Activated CD4-positive, CD25-positive, alpha-beta regulatory T cell treated with anti-CD3 and anti-CD28 coated beads, Interleukin-2, amount 50 U/mL, for 72 hours (primary cell): ENCODE measurements at places on chromosomes 5 and 9.
A peak's percentile ranks its signal among the peaks of the same experiment; 100 is the strongest.

- no peak for DNase-seq
Observed at GRCh38 chr9:94525396-94526035, 29.4 kb upstream of the PCAT7 start.

DNA sequence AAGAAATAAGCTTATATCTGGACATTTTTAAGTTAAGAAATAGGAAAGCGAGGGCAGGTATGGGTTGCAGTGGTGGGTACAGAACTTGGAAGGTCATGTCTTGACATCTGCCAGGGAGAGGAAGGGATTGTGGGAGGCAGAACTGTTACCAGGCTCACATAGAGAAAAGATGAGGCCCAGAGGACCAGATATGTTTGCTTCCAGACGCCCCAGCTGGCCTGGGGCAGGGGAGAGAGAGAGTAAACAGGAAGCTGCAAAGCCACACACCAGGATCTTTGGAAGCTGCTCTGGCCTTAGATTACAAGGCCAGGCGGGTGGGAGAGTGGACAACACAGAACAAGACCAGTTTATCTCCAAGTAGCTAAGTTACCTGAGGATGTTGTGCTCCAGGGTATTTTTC is 71.2 kb downstream of the MARCHF11 start:
- DNase-seq = no peak

DNA sequence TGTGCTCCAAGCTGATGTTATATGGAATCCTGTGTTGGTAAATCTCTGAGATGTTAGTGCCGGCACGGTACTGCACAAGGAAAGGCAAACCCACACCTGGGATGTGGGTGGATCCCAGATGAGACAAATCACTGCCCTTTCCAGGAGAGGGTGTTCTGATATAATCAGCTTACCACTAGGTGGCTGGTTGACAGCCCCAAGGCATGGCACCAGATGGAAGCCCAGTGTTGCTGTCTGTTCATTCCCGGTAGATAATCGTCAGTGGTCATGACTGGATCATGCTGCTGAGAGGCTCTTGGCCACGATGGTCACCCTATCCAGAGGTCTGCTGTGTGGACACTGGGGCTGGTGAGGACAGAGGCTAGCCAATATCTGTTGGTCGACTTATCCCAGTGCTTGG is 184.0 kb downstream of the CACNA1B start:
- DNase-seq = no peak

- DNase-seq = no peak
Observed at GRCh38 chr5:131513780-131514179, 121.2 kb downstream of the RAPGEF6 start.

DNA sequence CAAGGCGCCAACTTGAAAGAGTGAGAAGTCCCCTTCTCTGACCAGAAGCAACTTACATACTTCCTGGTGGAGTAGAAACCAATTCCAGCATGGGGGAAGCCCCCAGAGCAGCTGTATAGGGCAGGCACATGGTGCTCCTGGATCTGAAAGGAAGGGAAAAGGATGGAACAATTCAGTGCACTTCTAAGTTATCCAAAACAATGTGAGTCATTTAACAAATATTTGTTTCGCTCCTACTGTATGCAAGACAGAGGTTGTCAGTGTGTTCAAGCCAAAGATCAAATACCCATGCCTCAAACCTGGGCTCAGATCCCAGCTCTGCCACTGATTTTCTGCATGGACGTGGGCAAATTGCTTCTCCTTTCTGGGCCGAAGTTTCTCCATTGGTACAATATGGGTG is 67.1 kb downstream of the LHX2 start:
- DNase-seq = no peak

DNA sequence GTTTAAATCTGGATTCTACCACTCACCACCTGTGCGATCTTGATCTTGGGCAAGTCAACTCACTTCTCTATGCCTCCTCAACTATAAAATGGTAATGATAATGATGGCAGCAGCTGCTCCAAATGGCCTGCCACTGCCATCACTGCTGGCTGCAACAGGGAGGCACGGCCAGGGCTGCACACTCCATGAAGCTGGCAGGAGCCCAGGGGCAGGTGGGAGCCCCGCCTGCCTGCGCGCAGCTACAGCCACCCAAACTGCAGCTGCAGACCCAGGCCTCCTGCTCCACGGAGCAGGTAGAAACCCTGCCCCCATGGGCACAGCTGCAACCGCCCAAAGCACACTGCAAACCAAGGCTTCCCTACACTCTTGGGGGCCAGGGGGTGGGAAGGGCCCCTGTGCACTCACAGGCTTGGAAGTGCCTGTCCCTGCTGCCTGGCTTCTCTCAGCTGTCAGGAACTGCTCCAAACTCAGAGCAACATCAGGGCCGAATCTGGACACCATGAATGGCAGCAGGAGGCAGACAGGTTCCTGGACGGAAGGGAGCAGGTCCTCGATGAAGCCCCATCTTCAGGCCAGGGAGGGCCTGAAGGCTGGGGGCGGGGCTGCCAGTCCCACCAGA is 57.6 kb downstream of the PRELID2 start:
- no peak for DNase-seq

GRCh38 chr5:38853753-38854470 is 8.1 kb downstream of the OSMR start:
- no peak for DNase-seq

GRCh38 chr5:173454361-173454735 is 126.1 kb upstream of the STC2 start:
- no peak for DNase-seq

DNA sequence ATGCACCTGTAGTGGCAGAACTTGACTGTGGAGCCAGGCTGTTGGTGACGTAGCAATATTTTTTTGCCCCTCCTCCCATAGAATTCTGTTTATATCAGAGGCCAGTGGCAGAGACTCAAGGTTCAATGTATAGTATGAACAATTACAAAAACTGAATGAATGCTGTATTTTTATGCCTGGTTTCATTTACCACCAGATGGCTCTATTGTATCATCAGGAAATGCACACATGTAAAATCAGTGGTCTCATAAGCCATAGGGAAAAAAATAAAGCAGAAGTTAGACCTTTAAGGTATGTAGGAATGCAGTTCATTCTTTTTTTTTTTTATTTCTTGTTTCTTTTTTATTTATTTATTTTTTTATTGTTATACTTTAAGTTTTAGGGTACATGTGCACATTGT is 43.6 kb downstream of the CCDC192 start:
- no peak for DNase-seq

DNA sequence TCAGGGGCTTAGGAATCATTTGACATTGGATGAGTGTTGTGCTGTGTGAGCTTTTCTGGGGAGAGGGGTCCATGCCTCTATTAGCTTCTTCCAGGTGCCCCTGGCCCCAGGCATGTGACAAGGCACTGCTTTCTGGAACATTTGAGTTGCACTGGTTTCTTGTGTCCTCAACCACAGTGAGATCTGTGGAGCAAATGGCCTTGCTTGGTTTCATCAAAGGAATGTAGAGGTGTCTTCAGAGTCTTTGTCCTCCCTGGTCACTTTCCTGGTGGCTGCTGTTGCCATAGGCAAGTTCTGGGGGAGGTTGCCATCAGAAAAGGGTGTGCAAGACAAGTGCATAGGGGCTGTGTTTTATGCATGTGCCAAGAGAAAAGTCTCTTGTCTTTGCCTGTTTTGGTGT is 157.5 kb downstream of the MACROH2A1 start:
- DNase-seq = peak; percentile 1

DNA sequence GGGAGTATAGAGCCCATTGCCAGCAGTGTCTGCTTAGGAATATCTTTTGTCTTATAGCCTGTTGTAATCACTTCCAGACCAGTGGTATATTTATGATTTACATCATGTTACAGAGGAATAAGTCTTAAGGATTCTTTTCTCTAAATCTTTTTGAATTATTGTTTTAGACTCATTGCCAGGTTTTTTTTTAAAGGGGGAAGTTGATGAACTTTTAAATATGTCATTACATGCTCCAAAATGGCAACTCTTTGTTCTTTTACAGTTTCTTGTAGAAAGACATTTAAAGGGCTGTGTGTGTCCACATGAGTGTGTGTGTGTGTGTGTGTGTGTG is 59.4 kb upstream of the NFIB start:
- DNase-seq = no peak

- DNase-seq = no peak
Observed at GRCh38 chr9:96441798-96442445, 8.0 kb upstream of the HABP4 start.

GRCh38 chr5:17738446-17738845 is 104.2 kb downstream of the TAF11L14 start:
- no peak for DNase-seq

GRCh38 chr9:34311499-34312185 is 17.4 kb downstream of the KIF24 start:
- DNase-seq = no peak

DNA sequence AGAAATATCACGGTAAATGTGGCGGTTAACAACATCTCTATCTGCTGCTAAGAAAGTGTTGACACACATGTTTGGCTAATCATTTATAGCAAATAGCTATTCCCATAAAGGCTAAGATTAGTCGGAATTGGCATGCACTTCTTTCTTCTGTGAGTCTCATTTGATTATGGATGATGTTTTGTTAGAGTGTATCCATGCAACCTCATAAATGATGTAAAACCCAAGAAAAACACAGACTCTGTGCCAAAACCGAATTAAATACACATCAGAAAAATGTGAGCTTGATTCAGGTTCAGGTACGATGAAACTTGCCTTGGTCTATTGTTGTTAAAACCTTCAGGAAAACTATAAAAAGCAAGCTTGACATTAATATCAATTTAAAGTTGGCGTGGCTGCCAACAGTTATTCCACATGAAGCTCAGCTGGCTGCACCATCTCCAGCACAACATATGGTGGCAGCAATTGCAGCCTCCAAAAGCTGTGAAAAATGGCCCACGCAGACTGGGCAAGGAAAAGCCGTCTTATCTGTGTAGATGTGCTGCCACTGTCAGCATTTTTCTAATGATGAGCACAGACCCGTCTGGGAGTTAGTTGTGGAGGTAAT is 41.1 kb upstream of the ICE1 start:
- DNase-seq = no peak

- DNase-seq = no peak
Observed at GRCh38 chr5:52660621-52661020, 127.1 kb upstream of the ITGA1 start.

DNA sequence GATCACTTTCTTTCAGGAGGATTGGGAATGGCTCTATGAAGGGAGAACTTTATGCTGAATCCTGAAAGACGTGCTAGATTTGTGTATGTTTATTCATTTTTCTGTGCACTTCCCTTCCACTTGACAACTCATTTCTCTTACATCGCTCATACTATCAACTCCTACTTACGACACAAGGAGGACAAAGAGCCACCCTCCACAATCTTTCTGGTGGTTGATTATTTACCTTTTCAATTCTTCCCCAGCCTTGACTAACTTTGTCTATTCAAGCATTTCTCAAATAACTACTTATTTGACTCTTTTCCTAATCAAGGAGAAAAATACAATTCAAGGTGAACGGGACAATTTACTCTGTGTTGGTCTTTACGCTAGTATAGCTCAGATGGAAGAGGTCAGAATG is 622.1 kb downstream of the TLR4 start:
- no peak for DNase-seq

- no peak for DNase-seq
Observed at GRCh38 chr5:102153003-102153759, 142.9 kb downstream of the SLCO4C1 start.
